Dorsolateral prefrontal cortex (tissue), 122 donors: ENCODE measurements at places on chromosomes 1 and 21.

DNA sequence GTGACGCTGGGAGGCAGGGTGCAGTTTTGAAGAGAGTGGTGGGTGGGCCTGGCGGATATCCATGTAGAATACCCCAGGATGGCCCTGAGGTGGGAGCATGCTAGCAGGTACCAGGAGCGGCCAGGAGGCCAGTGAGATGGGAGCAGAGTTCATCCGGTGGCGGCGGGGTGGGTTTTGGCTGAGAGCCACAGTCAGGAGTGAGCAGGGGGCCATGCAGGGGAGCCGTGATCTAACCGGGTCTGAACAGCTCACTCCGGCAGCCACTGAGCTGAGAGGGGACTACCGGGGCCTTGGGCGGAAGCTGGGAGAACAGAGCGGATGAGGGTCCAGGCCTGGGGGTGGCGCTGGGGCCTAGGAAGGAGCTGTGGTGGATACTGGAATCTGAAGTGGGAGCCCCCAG, 47.6 kb upstream of the LRP8 start:
- DNase-seq = no peak

GRCh38 chr1:91129458-91129857, 107.6 kb upstream of the ZNF644 start:
- no peak for DNase-seq

- no peak for DNase-seq
These were observed 97.9 kb downstream of the TRIM11 start for GRCh38 chr1:228308628-228309325.

- DNase-seq = no peak
These were observed 88.2 kb downstream of the GABPA start for GRCh38 chr21:25822981-25823380.

GRCh38 chr1:42379794-42380585, 602 bp upstream of the RIMKLA start:
- peak; percentile 27 for DNase-seq

DNA sequence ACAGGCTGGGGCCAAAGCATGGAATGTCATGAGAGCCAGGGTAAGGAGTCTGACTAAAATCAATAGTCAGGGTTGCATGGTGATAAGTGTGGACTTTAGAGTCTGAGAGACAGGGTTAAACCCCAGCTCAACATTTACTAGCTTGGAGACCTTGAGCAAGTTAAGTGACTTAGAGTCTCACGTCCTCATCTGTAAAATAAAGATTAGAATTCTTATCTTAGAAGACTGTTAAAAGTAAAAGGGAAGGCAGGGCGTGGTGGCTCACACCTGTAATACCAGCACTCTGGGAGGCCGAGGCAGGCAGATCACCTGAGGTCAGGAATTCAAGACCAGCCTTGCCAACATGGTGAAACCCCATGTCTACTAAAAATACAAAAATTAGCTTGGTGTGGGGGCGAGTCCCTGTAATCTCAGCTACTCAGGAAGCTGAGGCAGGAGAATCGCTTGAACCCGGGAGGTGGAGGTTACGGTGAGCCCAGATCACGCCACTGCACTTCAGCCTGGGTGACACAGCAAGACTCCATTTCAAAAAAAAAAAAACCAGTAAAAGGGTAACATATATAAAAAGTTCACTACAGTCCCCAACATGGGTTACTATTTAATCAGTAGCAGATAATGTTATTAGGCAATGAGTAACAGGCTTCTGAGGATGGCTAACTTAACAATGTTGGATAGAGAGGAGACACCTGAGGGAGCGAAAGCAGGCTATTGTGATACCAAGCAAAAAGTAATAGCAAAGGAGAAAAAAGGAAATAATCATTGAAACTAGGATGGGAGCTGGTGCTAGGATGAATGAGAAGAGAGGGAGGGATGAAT, 20.8 kb downstream of the TMCO1 start:
- DNase-seq = no peak

- no peak for DNase-seq
These were observed 21.5 kb downstream of the AK2 start for GRCh38 chr1:33015216-33015615.

GRCh38 chr1:205376739-205377138, 20.0 kb upstream of the KLHDC8A start:
- DNase-seq = no peak

DNA sequence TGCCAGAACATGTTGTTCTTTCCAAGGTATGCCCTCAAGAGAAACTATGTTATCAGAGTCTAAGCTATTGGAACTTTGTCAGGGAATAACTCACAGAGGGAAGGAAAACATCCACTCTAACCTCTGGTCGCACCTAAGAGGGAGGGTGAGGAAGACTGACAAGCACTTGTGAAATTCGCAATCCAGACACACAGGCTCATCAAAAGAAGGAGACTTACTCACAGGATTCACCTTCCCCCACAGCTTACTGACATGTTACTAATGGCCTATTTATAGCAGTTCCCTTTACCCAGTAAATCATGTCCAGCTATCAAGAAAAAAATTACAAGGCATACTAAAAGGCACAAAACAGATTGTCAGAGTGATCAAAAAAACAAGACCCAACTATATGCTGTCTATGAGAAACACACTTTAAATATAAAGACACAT, 36.9 kb downstream of the WDR64 start:
- no peak for DNase-seq

- DNase-seq = peak; percentile 82
These were observed 53.9 kb downstream of the LAMC2 start for GRCh38 chr1:183239793-183240525.

- no peak for DNase-seq
These were observed 8.7 kb upstream of the RSRP1 start for GRCh38 chr1:25255706-25256577.

GRCh38 chr1:241582921-241583321, 50.7 kb downstream of the KMO start:
- no peak for DNase-seq

- no peak for DNase-seq
These were observed 27.0 kb upstream of the PPP1R15B start for GRCh38 chr1:204438628-204439027.

DNA sequence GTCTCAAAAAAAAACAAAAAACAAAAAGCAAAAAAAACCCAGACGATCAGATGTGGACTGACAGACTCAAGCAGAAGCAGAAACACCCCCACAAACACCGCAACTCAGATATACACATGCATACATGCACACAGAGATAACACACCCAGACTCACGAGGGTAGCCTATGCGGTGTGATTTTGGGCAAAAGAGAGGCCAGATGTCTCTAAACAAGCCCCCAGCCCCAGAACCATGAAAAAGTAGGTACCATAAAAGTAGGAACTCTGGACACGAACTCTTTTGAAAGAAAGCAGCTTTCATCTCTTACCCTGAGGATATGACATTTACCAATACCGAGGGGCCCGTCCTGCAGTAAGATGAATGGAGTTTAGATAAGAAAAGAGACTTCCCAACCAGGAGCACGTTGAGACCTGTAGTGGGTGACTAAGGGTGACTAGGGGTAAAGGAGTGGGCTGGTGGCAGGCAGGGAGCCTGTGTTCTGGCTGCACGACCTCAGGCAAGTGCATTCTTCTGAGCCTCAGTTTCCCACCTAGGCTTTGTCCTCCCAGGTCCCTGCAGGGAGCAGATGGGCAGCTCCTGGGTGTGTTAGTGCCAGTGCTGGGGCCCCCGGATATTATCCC, 1.5 kb upstream of the TINAGL1 start:
- DNase-seq = no peak
